ENCODE measurements at places on chromosomes 5 and 9.

DNA sequence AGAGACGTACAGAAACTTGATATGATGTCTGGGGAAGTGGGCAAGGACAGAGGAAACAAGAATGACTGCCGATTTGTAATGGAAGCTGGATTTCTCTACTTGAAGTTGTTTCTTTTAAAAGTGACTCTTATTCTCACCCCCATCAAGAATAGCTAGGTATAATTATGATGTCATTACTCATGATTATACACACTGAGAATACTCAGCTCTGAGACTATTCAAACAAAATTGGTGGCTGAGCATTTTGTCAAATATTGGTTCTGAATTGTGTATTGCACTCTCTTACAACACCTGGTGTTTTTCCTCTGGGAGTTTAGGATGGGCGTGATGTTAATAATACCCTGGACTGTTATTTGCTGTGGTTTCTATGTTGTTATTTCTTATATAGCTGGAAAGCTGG, 46.3 kb downstream of the MAST4 start:
- no peak overlapping the region for H3K27ac ChIP-seq
- no peaks in the 10 kb centered on the region for H3K4me1 ChIP-seq
- no peaks in the 10 kb centered on the region for H3K36me3 ChIP-seq
- no peak overlapping the region for H3K4me3 ChIP-seq

DNA sequence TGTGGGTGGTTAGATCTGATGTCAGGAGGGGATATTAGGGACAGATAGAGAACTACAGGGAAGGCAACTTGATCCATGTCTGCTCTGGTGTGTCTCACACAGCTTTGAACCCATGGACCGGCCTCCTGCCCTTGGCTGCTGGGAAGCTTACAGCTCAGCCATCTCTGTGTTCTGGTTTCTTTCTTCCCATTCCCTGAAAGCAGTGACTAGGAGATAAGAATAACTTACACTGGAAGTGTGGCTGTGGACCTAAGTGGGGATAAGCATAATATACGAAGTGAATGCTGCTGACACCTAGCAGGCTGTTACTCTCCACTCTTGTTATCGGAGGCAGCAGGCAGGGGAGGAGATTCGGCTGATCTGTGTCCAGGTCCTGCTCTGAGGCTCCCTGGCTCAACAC, 282.3 kb upstream of the TUT7 start:
- no peak overlapping the region for H3K27ac ChIP-seq
- H3K36me3 ChIP-seq: no peaks in the 10 kb centered on the region
- no peak overlapping the region for H3K4me3 ChIP-seq
- H3K27me3 ChIP-seq: no peaks in the 10 kb centered on the region

DNA sequence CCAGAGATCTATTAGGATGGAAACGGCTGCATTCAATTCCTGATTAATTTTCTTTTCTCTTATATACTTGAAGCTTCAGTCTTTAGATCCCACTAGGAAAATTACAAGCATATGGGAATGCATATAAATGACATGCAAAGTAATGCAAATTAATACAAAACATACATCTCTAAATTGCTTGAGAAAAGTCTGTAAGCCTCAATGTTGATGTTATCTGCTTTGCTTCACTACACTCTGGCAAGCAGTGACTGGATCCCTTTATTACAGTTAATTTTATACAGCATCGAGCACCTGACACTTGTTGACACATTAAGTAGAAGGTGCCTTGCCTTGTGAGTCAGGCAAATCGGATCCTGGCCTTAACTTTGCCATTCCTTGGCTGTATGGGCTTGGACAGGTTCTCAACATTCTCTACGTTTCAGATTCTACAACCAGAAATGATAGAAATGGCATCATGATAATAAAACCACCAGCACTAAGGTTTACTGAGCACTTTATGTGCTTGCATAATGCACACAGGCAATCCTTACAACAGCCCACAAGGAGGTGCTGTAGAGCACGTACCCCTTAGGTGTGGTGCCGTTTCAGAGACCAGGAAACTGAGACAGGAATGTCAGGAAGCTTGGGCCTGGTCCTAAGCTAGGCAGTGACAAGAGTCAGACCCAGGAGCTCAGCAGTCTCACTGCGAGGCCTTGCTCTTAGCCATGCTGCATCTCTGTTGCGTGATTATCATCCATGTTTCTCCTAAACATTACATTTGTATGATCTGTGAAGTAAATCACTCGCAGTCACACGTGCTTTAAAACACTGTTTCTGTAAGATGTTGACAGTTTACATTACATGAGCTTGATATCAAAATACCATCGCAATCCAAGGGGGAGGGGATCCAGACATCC, 2.7 kb downstream of the GCNT4 start:
- DNase-seq: peak; percentile 51
- no peak overlapping the region for H3K27ac ChIP-seq
- peaks cover 49% of the 10 kb centered on the region for H3K4me1 ChIP-seq
- peak overlapping the region; percentile 72 for H3K4me3 ChIP-seq
- H3K27me3 ChIP-seq: no peaks in the 10 kb centered on the region

DNA sequence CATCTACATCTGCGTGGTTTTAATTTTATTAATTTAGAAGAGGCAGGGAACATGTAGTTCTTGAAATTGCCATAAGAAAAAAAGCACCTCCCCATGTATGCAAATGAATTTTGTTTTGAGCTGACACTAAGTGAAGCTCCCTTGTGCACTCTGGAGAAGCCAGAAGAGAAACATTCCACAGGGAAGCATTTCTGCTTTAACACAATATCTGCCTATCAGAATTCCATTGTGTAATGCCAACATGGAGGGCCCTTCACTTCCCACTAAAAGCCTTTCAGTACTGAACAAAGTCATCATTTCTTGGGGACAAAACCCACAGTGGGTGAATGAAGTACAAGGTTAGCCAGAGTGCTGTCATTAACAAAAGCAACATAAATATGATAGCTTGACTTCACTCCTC, 59.7 kb downstream of the PRELID2 start:
- no peak overlapping the region for H3K4me3 ChIP-seq
- H3K36me3 ChIP-seq: no peaks in the 10 kb centered on the region
- H3K27ac ChIP-seq: no peak overlapping the region
- H3K27me3 ChIP-seq: no peaks in the 10 kb centered on the region

DNA sequence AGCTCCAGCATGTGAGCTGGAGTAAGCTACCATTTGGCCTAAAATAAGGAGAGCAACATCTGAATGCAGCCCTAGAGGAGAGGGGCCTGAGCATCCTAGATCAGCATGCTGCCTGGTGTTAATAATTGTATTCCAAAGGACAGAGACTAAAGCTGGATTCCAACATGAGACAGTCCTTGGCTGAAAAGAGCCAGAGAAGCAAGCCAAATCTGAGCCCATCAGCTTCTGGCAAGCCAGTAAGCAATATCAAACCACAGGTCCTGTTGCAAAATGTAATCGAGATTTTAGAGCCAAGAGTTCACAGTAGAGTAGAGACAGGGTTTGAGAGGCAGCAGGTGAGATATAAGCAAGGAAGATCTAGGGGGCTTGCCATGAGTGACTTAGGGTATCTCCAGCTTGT, 42.3 kb upstream of the DMAC1 start:
- no peak overlapping the region for H3K27ac ChIP-seq
- H3K27me3 ChIP-seq: no peaks in the 10 kb centered on the region
- no peak for DNase-seq
- H3K36me3 ChIP-seq: no peaks in the 10 kb centered on the region

- peaks cover 6% of the 10 kb centered on the region for H3K4me1 ChIP-seq
- H3K27me3 ChIP-seq: no peaks in the 10 kb centered on the region
- no peak overlapping the region for H3K4me3 ChIP-seq
- no peaks in the 10 kb centered on the region for H3K36me3 ChIP-seq
- H3K27ac ChIP-seq: no peak overlapping the region
- DNase-seq: no peak
These were observed 47.0 kb downstream of the CRB2 start for GRCh38 chr9:123402981-123403509.

DNA sequence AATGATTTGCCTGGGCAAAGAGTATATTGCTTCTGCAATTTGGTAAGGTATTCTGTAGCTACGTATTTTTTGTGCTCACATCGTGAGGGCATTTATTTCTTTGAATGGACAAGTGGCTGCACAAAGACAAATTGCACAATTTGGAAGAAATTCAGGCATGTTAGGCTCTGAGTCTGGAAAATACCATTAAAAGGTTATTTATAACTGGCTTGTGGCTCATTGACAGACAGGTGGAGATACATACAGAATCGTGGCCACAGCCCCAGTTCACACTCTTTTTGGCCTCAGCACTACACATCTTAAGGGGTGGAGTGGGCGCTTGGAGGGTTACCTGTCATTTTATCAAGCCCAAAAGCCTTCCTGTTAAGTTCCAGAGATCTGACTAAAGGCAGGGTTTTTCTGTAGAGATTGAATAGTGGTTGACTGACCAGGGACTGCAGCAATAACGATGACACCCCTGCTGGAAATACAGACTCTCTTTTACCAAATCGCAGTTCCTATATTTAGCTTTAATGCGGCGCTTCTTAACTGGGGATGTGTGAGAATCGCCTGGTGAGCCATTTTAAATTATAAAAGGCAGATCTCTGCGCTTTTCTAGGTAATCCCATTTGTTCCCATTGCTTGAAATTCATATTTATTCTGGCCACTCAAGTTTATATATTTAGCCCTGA, 14.7 kb downstream of the MAN2A1 start:
- H3K4me3 ChIP-seq: no peak overlapping the region
- no peak overlapping the region for H3K27ac ChIP-seq
- no peaks in the 10 kb centered on the region for H3K27me3 ChIP-seq
- H3K4me1 ChIP-seq: peaks cover 30% of the 10 kb centered on the region
- no peak for DNase-seq

DNA sequence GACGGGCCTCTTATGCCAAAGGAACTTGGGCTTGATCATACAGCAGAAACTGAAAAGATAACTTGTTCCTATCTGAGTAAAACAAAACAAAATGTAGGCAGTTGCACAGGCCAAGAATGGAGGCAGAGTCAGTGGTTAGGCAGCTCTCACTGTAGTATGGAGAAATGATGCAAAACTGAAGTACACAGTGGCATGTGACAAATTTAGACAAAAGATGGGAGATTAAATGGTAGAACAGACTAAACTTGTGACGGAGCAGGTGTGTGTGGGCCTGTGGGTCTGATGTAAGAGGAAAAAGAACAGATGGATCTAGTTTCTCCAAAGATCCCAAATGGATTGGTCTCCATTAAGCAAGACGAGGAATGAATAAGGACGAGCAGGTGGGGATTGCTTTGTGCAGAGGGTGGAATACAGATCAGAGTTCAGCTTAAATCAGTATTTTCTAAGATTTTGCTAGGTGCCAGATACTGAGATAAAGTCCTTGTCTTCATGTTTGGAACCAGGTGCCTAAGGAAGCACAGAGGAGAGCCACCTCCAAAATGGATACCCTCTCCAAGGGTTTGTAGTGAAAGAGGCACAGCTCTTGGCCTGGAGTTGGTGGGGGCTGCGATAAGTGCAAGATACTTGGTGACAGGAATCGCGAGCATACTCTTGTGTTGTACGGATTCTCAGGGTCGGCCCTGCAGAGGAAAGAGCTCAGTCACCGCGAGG, 722 bp upstream of the DCP2 start:
- DNase-seq: no peak
- H3K36me3 ChIP-seq: peaks cover under 1% of the 10 kb centered on the region
- H3K27me3 ChIP-seq: no peaks in the 10 kb centered on the region
- peak overlapping the region; percentile 92 for H3K4me3 ChIP-seq
- H3K4me1 ChIP-seq: peaks cover 12% of the 10 kb centered on the region
- peak overlapping the region; percentile 18 for H3K27ac ChIP-seq

DNA sequence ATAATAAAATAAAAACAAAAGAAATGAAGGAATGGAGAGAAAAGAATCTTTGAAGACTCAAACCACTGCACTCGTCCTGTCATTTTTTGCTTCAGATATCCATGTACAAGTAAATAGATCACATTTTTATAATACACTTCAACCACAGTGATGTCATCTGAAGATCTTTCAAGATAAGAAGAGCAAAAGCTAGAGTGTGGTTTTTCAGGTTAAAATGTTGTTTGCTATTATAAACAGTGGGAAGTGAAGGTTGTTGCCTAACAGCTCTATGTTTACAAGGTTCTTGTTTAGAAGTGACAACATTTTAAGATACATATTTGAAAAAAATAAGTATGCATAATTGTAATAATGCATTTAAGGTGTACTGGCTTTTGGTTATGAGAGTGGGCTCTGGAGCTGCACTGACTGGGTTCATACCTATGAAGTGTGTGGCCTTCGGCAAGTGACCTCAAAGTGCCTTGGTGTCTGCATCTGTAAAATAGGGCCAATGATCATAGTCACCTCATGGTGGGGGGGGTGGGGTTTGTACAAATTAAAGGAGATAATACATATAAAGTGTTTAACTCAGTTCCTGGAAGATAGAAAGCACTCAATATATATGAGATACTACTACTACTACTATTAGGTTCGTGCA, 45.5 kb upstream of the IL7R start:
- no peaks in the 10 kb centered on the region for H3K36me3 ChIP-seq
- DNase-seq: peak; percentile 90

DNA sequence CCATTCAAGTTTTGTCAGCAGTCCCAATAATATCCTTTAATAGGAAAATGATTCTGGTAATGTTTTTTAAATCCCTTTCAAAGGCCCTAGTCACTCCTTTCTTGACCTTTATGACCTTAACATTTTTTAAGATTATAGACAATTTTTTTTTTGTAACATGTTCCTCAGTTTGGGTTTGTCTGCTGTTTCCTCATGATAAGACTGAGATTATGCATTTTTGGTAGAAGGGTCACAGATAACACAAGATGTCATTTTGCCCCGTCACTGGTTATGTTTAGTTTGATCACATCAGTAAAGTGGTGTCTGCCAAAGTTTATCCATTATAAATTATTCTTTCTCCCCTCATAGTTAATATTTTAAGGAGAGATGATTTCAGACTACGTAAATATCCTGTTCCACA, 16.0 kb upstream of the PTPDC1 start:
- no peak for DNase-seq
- no peak overlapping the region for H3K4me3 ChIP-seq
- no peaks in the 10 kb centered on the region for H3K36me3 ChIP-seq
- H3K4me1 ChIP-seq: no peaks in the 10 kb centered on the region
- no peaks in the 10 kb centered on the region for H3K27me3 ChIP-seq
- H3K27ac ChIP-seq: no peak overlapping the region

- no peak overlapping the region for H3K4me3 ChIP-seq
- H3K27ac ChIP-seq: no peak overlapping the region
- DNase-seq: no peak
- no peaks in the 10 kb centered on the region for H3K27me3 ChIP-seq
- H3K36me3 ChIP-seq: no peaks in the 10 kb centered on the region
These were observed 1257.8 kb downstream of the MAT2B start for GRCh38 chr5:164763206-164763605.

DNA sequence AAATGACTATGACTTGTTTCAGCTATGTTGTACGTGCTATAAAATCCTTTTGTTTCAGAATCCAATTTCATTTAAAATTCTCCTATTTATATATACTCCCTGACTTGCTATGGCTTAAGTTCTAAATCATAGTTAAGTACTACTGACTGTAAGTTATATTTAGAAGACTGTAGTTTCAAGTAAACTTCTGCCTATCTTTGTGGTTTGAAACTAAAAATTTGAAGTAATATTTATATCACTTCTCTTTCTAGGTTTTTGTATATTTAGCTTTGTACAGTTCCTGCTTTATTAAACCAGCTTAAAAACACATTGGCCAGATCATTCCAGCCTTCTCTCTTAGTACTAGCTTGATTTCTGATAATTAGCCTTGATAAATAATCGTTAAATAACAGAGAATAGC, 196.3 kb downstream of the MLLT3 start:
- no peaks in the 10 kb centered on the region for H3K36me3 ChIP-seq
- H3K27ac ChIP-seq: no peak overlapping the region
- H3K27me3 ChIP-seq: no peaks in the 10 kb centered on the region

- H3K4me1 ChIP-seq: no peaks in the 10 kb centered on the region
- no peaks in the 10 kb centered on the region for H3K27me3 ChIP-seq
- no peaks in the 10 kb centered on the region for H3K36me3 ChIP-seq
- H3K4me3 ChIP-seq: no peak overlapping the region
These were observed 147.3 kb downstream of the TTLL11 start for GRCh38 chr9:121945849-121946248.

Data from CD4-positive, alpha-beta T cell (primary cell).